Stimulated activated CD4-positive, alpha-beta T cell treated with anti-CD3 and anti-CD28 coated beads, Interleukin-4, amount 100 ng/mL, for 1 hour (primary cell): ENCODE measurements at places on chromosomes 6 and 20.

- no peak for DNase-seq
These were observed 68.8 kb downstream of the FGD2 start for GRCh38 chr6:37074053-37074827.

DNA sequence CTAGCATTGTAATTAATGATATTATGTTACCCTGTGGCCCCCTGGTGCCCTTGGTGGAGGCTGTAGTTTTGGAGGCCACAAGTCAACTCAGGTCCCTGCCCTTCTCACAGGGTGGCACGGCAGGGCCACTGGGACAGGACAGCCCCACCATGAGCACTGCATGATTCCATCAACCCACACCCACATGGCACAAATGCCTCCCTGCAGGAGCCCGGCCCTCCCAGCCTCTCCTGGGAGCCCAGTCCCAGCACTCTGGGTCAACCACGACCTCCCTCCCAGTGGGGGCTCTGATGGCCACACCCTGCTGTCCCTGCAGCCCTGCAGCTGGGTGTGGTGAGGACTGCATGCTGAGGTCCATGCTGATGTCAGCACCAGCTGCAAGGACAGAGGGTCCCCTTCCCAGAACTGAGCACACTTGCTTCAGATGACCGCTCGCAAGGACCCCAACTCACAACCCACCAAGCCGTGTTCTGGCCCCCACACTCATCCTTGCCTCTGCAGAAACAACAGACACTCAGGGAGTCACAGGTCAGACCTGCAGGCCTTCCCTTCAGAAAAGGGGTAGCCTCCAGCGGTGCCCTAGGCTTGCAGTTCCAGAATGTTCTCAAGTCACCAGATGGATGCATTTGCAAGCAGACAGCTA, 15.7 kb upstream of the CST7 start:
- DNase-seq, result no peak

- no peak for DNase-seq
These were observed 59.6 kb upstream of the QKI start for GRCh38 chr6:163354761-163355425.

GRCh38 chr6:110114004-110114403, 65.5 kb downstream of the WASF1 start:
- DNase-seq, result no peak

- no peak for DNase-seq
These were observed 17.2 kb upstream of the TBC1D20 start for GRCh38 chr20:479487-479886.

- DNase-seq, result no peak
These were observed 65.7 kb downstream of the TRDN start for GRCh38 chr6:123570813-123571684.

DNA sequence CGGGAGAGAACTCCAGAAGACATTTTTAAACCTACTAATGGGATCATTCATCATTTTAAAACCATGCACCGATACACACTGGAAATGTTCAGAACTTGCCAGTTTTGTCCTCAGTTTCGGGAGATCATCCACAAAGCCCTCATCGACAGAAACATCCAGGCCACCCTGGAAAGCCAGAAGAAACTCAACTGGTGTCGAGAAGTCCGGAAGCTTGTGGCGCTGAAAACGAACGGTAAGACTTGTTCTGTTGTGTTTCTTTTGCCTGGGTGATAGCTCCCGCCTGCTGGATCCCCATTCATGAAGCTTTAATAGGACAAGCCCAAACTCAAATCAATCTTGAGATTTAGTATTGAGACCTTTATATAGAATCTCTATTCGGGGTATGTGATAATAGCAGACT, 4.2 kb downstream of the TNFAIP3 start:
- DNase-seq, result no peak
